ENCODE measurements at places on chromosomes 1 and 21.
A peak's percentile ranks its signal among the peaks of the same experiment; 100 is the strongest.

GRCh38 chr1:27941671-27942540 lies 7.1 kb downstream of the SMPDL3B start:
- DNase-seq = no peak

- no peak for DNase-seq
These were observed 83.2 kb upstream of the PBX1 start for GRCh38 chr1:164475834-164476233.

GRCh38 chr1:165306543-165307434 lies 49.7 kb downstream of the LMX1A start:
- no peak for DNase-seq

- DNase-seq = no peak
These were observed 178.6 kb downstream of the GIPC2 start for GRCh38 chr1:78224246-78224785.

DNA sequence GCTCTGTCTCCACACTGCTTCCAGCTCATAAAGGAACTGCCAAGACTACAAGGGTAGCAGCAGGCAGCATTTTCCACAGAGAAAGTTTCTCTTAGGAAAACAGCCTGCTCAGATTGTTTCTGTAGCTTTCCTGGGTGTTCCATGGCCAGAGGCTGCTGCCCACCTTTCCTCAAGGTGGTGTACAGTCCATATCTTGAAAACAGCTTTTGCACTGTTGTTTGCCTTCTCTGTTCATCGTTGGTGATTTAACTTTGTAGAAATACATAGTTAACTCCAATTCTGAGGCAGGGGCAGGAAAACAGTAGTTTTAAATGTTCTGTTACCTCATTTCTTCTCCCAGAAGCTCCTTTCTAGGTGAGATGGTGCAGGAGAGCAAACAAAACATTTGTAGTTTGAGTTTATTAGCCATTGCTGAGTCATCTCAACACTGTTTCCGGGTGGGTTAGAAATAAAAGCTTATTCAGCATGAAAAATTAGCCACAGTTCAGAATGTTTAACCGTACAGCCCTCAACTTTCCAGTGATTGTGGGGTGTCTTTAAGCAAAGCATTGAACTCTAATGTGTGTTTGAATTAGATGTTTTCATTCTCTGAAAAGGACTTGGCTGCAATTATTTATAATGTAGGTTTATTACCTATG lies 41.7 kb downstream of the DIP2A start:
- DNase-seq = peak; percentile 57

DNA sequence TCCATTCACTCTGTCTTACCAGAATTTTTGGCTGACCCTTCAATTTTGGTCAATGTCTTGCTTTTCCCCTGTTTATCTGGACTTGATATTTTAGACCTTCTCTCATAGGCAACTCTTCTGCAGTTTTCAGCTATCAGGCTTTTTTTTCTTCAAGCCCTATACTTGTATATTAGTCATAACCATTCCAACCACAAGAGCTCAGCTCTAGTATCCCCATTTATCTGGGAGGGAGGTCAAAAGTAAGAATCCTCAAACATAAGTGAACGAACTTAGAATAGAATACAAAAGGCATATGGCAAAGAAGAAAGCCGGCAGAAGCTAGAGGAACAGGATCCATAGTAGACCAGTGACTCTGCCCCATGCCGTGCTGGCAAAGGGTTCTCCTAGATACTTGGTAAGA lies 45.9 kb upstream of the TNFSF4 start:
- DNase-seq = no peak

DNA sequence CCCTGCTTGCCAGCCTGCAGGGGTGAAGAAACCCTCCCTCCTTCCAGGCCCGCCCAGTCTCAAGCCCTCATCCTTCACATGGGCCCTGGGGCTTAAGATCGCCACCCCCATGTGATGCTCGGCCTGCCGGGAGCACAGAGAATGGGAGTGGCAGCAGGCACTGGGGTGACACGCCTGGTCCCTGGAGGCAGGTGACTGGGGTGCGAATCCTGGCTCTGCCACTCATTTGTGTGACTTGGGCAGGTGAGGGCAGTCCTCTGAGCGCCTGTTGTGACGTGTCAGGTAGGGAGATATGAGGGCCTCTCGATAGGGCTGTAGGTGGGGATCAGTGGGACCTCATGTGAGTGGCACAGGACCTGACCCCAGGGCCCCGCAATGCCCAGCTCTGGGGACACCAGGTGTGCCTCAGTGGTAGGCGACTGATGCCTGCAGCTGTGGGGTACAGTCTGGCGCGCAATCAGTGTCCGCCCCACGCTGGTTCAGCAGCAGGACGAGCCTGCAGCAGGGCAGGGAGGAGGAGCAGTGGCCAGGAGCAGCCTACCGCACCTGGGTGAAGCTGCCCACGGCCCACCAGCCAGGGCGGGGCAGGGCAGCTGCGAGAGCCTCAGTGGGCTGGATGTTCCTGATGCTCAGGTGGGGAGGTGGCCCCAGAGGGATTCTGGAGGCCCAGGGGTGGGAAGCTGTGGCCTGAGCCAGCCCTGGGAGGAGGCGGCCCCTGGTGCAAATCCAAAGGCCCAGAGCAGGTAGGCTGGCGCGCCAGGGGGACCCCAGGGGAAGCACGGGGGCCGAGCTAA lies 6.2 kb downstream of the SH2D5 start:
- no peak for DNase-seq

DNA sequence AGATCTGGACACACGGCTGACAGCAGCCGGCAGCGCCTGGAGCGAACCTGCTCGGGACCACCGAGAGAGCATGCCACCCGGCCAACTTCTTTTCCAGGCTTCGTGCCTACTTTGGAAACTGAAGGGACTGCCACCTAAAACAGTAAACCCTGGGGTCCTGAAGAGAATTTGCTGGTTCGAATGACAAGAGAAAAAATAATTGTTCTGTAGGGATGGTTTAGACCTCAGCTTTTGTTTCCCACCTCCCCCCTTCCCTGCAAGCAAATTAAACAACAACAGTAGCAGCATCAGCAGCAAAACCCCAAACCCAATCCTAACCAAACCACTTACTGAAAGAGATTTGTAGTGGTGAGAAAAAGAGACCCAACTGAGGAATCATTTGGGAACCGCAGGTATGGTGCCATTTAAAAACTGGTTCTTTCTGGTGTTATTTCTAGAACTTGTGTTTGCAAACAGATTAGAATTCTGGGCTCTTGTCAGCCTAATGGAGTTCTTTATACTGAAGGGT lies 105.6 kb downstream of the LEPR start:
- peak; percentile 11 for DNase-seq

- no peak for DNase-seq
These were observed 163.6 kb downstream of the PAPPA2 start for GRCh38 chr1:176626572-176627061.

GRCh38 chr1:227234998-227235405 lies 83.3 kb downstream of the CDC42BPA start:
- peak; percentile 27 for DNase-seq

GRCh38 chr1:150706091-150706490 lies 9.1 kb upstream of the GOLPH3L start:
- DNase-seq = no peak

DNA sequence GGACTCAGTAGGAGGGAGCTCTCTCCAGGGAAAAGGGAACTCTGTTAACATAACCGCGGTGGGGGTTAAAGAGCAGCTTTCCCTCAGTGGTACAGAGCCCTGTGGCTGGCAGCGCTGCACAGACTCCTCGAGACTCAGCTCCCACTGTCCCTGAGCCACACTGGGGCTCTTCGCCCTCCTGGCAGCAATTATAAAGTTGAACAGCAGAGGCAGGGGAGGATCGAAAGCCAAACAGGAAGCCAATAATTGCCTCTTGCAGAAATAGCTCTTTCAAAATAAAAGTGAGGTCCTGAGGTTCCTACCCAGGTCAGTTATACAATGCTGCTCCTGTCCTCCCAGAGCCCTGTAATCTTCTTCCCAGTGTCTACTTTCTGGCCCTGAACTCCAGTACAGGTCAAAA lies 77.0 kb downstream of the FAM78B start:
- DNase-seq = peak; percentile 46

GRCh38 chr1:17973694-17974093 lies 133.9 kb upstream of the IGSF21 start:
- no peak for DNase-seq

- peak; percentile 34 for DNase-seq
These were observed 82.2 kb upstream of the ABCD3 start for GRCh38 chr1:94335950-94336349.

GRCh38 chr1:209618756-209619420 lies 33.3 kb downstream of the LAMB3 start:
- no peak for DNase-seq

DNA sequence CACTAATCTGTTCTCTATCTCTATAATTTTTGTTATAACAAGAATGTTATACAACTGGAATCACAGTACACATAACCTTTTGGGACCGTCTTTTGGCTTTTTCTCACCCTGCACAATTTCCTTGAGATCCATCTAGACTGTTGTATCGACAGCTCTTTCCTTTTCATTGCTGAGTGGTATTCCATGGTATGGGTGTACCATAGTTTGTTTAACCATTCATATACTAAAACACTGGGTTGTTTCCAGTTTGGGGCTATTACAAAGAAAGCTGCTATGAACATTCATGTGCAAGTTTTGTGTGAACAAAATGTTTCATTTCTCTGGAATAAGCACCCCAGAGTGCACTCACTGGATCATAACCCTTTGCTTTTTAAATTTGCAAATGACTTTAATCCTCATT lies 15.4 kb upstream of the HCRTR1 start:
- DNase-seq = no peak

GRCh38 chr1:199151634-199152425 lies 513.0 kb downstream of the PTPRC start:
- DNase-seq = peak; percentile 7

GRCh38 chr1:55040083-55040932 lies 960 bp downstream of the PCSK9 start:
- no peak for DNase-seq

DNA sequence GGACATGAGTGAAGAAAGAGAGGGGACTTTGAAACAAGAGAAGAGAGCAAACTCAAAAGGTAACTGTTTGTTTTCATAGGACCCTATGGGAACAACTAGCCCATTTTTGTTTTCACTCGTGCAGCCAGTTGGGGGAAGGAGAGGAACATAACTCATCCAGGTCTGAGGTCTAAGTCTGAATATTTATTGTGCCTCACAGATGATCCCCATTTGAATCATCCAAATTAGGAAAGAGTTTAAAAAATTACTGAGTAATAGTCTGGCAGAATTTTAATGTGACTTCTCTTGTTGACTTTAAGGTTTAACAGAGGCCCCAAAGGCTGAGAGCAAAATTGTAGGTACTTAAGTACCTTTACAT lies 10.4 kb upstream of the TSPAN2 start:
- DNase-seq = no peak

DNA sequence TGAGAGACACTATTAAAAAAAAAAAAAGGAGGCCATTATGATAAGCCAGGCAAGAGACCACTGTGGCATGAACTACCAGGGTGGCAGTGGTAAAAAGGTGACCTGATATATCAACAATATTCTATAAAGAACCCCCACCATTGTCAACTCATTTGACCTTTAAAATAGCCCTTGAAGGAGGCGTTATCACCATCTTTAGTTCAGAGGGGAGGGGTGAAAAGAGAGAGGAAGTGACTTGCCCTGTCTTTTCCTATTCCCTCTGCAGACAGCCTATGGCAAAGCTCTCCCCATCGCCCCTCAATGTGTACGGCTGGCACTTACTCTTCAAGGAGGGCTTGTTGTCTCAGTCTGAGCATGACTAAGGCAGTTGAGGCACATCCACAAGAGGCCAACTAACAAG lies 11.7 kb upstream of the SLFNL1 start:
- DNase-seq = no peak

GRCh38 chr1:41649396-41650027 lies 165.0 kb upstream of the EDN2 start:
- no peak for DNase-seq

DNA sequence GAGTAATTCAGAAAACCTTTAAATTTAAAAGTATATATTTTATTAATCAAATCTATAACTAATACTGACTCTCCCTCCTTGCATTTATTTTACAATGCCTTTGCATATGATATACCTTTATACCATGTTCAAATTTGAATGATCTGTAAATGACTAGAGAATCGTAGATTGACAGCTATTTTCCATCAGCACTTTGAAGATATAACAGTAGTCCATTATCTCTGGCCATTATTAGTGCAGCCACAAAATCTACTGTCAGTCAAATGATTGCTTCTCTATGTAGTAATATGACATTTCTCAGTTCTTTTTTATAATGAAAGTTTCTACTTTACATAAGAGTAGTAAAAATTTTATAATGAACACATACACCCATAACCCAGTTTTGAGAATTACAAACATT lies 1054.8 kb upstream of the B3GALT2 start:
- DNase-seq = no peak

DNA sequence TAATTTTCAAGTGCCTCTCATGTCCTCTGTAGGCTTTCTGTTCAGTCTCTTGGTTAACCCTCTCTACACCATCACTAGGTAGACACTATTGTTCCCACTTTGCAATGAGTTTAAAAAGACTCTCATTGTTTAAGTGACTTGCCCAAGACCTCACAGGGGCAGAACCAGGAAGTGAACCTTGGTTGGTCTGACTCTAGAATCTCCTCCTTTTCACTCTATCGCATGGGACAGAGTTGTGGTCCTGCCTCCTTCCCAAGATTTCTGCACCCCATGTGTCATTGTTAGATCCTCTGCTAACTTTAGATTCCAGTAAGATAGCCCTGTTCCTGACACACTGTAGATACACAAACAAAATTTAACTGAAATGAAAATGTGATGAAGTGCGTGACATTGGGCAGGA lies 481.7 kb upstream of the USP24 start:
- no peak for DNase-seq

DNA sequence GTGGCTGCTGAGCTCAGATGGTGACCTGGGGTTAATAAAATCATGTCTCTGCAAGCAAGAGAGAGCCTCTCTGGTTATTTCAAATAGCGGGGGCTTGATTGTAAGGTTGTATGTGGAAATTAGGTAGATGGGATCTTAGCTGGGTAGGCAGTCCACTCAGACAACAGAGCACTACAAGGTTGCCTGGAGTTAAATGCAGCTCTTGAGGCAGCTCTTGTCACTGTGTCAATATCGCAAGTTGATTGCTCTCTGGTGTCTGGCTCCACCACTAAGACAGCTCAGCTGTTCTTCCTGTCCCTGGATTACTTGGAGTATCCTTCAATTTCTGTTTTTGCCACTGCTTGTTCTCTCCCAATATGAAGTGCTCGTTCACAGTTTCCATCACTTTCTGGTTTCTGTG lies 93.8 kb downstream of the C21orf91 start:
- no peak for DNase-seq

- no peak for DNase-seq
These were observed 1.8 kb upstream of the KIF1B start for GRCh38 chr1:10208537-10208936.

- DNase-seq = no peak
These were observed 63.2 kb upstream of the EPS8L3 start for GRCh38 chr1:109826930-109827349.

- no peak for DNase-seq
These were observed 36.7 kb downstream of the FAM163A start for GRCh38 chr1:179779645-179780272.
